ENCODE measurements at places on chromosomes 12 and 14.

- DNase-seq = no peak
These were observed 247.4 kb downstream of the EFCAB11 start for GRCh38 chr14:89707086-89707485.

GRCh38 chr12:5881666-5882065 is 63.4 kb downstream of the ANO2 start:
- DNase-seq = no peak

GRCh38 chr12:12399776-12400305 is 43.0 kb downstream of the BORCS5 start:
- DNase-seq = no peak

DNA sequence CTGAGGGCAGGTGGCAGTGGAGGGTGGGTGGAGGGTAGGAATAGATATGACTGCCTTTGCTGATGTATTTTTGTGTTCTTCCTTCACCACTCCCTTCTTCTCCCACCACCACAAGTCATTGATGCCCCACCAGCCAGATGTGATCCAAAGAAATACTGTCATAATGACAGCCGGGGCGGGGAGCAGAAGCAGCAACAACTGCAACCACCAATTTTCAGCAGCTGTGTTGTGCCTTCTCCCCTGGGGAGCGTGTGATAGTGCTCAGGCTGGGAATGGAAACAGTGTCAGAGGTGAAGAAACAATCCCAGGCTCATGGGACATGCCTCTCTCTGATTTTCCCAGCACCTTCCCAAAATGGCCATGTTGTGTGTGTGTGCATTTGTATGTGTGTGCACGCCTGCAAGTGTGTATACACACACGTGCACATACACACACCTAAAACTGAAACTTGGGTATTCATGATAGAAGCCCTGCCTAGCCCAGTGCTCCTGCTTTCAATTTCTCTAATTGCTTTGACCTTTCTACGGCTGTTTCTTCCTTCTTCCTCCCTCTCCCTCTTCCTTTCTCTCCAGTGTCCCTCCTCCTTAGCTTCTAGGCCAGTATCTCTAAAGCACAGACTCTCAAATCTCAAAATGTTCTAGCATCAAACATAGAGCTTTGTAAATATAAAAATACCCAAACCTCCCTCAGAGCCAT is 299.2 kb upstream of the FKBP4 start:
- no peak for DNase-seq

DNA sequence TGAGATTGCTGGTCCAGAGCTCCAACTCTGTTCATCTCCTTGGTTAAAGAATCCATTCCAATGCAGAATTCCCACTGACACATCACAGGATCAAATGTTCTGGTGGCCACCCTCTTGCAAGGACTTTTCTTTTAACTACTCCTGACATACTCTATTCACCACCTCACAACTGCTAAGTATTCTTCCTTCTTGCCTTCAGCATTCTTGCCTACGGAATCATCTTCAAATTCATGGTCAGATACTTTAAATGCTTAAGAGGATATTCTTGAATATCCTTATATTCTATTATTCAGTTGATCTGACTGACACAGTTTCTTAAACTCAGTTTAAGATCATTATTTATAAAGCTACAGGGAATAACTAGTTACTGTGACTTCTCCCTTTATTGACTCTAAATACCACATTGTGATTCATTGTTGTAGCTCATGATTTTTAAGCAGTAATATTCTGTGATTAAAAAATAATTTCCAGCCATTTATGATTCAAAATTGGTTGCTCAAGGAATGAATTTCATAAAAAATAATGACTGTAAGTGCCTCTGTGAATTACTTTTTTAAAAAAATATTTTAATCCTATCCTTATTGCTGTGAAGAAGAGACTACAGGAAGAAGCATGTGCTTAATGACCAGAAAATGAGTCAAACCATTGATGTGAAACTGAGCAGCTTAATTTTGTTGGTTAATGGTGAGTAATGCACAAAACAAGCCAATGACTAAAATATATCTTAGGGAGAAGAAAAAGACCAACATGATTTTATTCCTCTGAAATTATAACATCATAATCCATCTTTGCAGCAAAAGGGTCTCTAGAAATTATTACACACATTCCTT is 207.1 kb downstream of the PIK3C2G start:
- DNase-seq = no peak

DNA sequence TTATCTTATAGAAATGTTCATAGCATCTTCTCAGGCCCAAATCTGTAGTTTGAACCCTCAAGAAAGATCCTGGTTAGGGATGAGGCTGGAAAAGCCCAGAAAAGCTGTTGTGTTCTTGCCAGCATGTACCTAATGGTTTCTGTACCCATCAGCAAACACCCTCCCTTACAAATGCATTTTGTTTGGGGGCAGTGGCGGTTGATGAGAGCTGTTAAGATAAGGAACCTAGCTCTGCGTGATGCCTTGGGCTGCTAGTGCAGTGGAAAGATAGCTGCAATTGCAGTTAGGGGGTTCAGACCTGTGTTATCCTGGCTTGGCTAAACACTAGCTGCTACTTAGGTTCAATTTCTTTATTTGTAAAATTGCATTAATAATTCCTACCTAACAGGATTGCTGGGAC is 3.6 kb downstream of the TPH2 start:
- no peak for DNase-seq

DNA sequence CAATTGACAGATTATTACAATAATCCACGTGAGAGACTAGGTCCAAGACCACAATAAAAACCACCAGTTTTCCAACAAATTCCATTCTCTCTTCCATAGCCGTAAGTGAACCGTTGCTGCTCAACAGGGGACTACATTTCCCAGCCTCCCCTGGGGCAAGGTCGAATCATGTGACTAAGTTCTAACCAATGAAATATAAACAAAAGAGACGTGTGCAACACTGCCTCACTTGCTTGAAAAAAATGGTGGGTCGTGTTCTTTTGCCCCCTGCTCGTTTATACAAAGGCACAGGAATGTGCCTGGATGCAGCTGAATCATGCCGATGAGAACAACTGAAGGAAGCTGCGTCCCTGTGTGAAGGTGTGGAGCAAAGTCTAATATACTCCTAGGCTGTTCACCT is 51.1 kb downstream of the HSPB8 start:
- DNase-seq = no peak

- no peak for DNase-seq
These were observed 27.6 kb downstream of the GALNT4 start for GRCh38 chr12:89497005-89497404.

DNA sequence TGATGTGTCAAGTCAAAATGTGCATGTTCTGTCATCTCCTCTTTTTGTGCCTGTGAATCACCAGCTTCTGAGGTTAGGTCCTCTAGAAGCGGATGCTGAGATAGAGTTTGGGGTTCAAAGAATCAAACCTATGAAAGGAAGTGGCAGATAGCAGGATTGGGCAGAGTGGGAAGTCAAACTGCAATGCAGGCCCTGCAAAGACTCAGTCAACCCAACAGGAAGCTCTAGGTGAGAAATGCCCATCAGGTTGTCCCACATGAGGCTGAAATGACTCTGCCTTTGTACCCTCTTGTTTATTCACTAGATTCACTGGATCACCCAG is 4.5 kb upstream of the MIA2 start:
- DNase-seq = no peak

GRCh38 chr14:95062220-95062619 is 95.1 kb downstream of the DICER1 start:
- no peak for DNase-seq

DNA sequence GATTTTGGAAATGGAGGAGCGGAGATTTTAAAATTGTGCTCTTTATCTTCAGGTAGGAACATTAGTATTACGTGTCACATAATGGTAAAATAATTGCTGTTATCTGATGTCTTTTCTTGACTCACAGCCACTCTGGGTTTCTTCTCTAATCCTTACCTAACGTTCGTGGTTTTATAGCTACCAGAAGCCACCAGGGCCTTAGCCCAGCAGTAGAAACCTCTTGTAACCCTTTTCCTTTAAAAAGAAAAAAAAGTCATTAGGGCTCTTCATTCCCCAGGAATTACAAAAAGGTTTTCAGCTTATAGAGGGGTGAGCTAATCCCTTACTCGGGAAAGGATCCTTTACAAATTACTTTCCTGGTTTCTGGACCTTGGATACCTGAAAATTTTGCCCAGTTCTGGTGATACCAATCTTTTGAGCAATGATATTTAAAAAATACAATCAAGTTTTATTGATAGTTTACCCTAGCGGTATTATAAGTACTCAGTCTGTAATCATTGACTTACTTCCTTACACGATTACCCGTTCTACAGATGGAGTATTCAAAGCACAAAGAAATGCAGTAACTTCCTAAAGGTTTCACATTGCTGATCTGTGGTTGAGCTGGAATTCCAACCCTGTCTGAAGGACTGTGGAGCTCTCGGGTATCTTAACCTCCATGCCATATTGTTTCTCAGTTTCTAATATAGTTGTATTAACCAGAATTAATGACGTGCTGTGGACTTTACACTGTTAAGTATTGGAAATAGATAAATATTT is 1.6 kb downstream of the GABARAPL1 start:
- DNase-seq = no peak

DNA sequence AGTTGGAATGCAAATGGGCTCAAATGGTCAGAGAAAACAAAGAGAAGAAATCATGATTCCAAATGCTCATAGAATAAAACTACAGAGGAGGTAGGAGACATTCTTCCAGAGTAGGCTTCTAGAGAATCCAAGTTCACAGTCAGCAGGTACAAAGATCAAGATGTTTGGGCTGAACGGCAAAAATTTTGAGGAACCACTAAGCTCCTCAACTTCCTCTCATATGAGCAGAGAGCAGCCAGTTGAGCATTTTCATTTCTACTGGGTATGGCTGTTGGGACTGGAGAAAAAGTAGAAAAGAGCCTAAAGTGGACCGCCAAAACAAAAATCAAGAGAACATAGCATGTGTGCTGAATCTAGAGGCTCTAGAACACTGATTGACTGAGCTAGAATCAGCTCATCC is 73.8 kb upstream of the ARID2 start:
- DNase-seq = no peak

GRCh38 chr12:6494258-6494743 is 399 bp downstream of the NCAPD2 start:
- DNase-seq = no peak

GRCh38 chr14:105420101-105420973 is 710 bp downstream of the MTA1 start:
- no peak for DNase-seq

GRCh38 chr12:57139796-57140649 is 7.4 kb downstream of the LRP1-AS start:
- no peak for DNase-seq

DNA sequence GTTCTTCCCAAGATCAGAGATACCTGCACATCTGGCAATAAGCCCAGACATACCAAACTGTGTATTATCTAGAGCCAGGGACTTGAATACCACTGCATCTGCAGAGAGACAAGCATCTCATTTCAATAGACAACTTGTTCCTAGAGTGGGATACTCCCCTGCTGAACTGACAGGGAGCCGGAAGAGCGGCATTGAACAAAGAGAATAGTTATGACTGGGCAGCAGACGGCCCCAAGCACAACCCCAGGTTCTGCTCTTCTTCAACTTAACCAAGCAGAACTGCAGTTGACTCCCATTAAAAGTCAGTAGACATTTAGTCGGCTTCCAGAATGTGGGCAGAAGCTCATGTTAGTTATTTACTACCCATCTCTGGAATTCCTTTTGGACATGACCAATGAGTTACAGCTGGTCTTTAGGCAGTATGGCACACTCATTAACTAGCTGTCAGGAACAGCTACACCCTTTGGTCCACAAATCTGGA is 112.9 kb downstream of the HMGA2 start:
- no peak for DNase-seq

DNA sequence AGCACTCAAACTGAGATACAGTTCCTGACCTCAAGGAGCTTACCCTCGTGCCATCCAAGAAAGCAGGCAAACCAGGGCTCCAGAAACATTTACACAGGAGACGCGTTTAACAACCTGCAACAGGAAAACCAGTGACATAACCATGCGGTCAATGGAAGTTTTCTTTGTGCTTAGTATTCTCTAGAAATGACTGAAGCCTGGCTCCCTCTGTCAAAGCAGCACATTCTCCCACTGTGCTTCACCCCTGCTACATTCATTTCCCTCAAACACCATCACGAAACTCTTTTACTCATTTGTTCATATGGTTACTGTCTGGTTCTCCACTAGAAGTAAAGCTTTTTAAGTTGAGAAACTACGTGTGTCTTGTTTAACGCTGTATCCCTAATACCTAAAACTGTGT is 161.3 kb upstream of the CCND2 start:
- DNase-seq = no peak

DNA sequence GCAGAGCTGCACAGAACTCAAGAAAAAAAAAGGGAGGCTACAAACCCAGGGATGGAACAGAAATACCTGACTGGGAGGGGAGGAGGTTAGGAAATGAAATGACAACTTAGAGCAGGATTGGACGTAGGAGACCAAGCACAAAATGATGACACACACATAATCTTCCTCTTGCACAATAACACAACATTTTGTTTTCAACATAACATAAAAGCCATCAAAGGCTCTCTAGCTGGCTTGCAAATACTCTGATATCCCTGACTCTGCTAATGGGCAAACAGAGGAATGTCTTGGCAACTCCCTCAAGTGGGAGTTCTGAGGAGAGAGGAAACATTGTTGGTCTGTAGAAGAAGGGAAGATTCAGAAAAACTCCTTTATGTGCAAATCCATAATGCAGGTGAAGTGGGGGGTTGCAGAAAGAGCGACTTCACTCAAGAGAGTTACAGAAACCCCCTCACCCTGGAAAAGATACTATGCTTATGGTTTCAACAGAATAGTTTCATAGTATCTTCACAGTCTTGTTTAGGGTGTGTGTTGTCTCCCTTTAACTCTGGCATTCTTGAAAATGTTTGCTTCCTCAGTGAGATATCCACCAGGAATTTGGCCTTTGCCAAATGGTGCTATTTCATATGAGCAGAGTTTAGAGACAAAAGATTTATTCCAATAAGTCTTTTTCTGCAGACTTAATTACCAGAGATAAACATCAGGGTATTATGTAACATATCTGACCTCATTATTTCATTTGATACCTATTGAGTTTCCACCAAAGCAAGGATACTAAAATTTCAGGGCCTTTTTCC is 43.8 kb upstream of the LTBP2 start:
- no peak for DNase-seq

- DNase-seq = no peak
These were observed 67.8 kb downstream of the HMGA2 start for GRCh38 chr12:65891987-65892481.

All from chondrocyte (in vitro differentiated cells).